ENCODE measurements at places on chromosomes 12 and 14.

DNA sequence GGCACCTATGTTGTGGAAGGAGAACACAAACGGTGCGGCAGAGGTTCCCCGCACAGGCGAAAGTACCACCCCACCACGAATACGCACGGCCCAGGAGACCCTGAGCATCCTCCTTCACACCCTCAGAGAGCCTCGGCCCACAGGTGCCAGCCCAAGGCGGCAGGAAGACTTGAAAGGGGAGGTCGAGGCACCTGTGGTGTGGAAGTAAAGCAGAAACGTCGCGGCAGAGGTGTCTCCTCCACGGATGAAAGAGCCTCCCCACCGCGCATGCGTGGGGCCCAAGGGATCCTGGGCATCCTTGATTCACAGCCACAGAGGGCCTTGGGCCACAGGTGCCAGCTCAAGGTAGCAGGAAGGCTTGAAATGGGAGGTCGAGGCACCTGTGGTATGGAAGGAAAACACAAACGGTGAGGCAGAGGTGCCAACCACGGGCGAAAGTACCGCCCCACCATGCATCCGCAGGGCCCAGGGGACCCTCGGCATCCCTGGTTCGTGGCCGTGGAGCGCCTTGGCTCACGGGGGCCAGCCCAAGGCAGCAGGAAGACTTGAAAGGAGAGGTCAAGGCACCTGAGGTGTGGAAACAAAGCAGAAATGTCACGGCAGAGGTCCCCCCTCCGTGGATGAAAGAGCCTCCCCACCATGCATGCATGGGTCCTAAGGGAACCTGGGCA is 380.1 kb downstream of the ALG10 start:
- no peak for DNase-seq

DNA sequence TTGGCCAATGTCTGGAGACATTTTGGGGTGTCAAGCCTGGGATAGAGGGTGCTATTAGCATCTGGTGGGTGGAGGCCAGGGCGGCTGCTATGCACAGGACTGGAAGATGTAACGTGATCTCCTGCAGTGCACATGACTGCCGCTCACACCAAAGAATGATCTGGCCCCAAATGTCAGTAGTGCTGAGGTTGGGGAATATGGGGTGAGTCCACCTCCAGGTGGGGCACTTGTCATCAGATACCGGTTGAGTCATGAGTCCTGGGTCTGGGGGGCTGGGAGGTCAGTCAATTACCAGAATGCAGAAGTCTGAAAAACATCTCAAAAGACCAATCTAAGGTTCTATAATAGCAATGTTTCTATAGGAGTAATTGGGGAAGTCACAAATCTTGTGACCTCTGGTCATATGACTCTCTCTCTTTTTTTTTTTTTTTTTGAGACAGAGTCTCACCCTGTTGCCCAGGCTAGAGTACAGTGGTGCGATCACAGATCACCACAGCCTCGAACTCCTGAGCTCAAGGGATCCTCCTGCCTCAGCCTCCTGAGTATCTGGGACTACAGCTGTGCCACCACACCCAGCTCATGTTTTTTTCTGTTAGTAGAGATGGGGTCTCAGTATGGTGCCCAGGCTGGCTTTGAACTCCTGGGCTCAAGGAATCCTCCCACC is 6.0 kb upstream of the SDSL start:
- no peak for DNase-seq

GRCh38 chr12:1034751-1035457 is 43.9 kb downstream of the ERC1 start:
- DNase-seq: no peak

GRCh38 chr12:115983226-115983798 is 294.2 kb downstream of the MED13L start:
- no peak for DNase-seq

GRCh38 chr12:24560831-24561271 is 388.1 kb downstream of the BCAT1 start:
- DNase-seq: no peak

Measured in retinal pigment epithelial cell (primary cell).